CD8-positive, alpha-beta T cell (primary cell): ENCODE measurements at places on chromosomes 3 and 15.

GRCh38 chr3:117820658-117821299 is 1111.2 kb downstream of the TUSC7 start:
- no peak for DNase-seq

- DNase-seq, result no peak
Observed at GRCh38 chr15:89749526-89749925, 1.5 kb downstream of the MESP1 start.

DNA sequence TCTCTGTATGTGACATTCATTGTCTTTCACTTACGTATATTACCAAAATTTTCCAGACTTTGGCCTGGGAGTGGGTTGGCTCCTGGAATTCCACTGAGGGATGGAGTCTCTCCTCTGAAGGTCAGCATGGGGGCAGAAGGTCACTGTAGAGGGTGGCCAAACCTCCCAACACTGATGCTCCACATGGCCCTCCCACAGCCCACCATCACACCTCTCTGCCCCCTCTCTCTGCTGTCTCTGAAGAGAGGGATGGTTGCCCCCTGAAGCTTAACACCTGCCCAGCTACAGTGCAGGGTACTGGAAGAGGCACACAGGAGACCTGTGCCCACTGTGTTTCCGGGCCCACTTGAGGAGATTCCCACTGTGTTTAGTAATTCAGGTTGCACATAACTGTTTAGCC is 52.2 kb downstream of the CMTM6 start:
- DNase-seq, result no peak

DNA sequence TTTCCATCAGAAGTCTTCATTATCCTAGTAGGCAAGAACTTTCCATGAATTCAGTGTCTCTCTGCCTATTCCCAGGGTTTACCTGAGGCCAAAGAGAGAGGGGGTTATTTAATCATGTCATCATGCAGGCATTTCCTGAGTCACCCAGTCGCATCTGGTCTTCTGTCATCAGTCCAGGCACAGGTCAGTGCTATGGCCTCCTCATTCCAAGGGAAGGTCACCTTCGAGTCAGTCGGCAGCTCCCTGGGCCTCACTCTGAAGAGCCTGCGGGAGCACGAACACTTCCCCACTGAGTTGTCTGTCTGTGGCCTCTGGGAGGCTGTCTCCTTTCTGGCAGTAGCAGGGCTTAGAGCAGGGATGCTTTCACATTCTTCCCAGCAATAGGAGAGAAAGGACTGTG is 26.2 kb upstream of the LRTM1 start:
- no peak for DNase-seq
